ENCODE measurements at places on chromosomes 13 and 19.

DNA sequence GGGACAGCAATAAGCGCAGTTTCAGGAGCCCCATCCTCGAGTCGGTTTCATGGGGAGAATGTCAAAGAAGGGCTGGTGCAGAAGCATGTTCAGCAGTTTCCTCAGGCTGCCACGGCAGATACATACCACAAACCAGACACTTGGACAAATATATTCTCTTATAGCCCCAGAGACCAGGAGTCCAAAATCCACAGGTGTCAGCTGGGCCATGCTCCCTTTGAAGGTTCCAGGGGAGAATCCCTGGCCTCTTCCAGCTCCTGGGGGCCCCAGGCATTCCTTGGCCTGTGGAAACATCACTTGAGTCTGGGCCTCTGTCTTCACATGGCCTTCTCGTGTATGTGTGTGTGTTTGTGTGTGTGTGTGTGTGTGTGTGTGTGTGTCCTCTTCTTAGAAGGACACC lies 164.1 kb downstream of the UQCRFS1 start:
- no peak for DNase-seq

GRCh38 chr19:55673889-55674288 lies 1.1 kb upstream of the EPN1 start:
- no peak for DNase-seq

- DNase-seq = no peak
These were observed 88.2 kb downstream of the STK24 start for GRCh38 chr13:98488736-98489135.

DNA sequence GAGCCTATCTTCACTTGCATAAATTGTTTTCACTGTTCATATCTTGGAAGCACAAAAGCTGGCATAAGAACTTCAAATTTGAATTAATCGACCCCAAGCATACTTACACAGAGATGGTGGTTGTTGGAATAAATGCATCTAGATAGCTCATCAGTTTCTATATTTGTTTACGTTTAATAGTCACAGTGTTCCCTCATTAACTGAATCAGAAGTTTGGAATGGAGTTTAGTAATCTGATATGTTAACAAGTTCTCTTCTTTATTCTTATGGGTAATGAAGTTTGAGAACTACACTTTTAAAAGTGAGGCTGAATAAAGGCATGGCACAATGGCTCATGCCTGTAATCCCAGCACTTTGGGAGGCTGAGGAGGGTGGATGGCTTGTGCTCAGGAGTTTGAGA lies 886.7 kb upstream of the PCDH20 start:
- DNase-seq = no peak

DNA sequence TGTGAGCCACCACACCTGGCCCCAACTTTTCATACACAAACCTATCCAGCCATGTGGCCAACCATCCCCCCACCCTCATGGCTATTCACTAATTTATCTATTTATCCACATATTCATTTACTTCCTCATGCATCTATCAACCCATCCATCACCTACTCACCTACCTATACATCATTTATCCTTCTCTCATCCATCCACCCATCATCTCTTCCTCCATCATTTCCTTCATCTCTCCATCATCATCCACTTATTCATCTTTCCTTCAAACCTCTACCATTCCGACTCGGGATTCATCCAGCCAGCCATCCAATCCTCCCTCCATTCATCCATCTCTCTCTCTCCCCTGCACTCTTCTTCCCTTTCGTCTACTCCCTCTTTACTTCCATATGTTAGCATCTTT lies 54.6 kb downstream of the RYR1 start:
- no peak for DNase-seq

- no peak for DNase-seq
These were observed 315.6 kb downstream of the DLEU7 start for GRCh38 chr13:50527612-50528509.

DNA sequence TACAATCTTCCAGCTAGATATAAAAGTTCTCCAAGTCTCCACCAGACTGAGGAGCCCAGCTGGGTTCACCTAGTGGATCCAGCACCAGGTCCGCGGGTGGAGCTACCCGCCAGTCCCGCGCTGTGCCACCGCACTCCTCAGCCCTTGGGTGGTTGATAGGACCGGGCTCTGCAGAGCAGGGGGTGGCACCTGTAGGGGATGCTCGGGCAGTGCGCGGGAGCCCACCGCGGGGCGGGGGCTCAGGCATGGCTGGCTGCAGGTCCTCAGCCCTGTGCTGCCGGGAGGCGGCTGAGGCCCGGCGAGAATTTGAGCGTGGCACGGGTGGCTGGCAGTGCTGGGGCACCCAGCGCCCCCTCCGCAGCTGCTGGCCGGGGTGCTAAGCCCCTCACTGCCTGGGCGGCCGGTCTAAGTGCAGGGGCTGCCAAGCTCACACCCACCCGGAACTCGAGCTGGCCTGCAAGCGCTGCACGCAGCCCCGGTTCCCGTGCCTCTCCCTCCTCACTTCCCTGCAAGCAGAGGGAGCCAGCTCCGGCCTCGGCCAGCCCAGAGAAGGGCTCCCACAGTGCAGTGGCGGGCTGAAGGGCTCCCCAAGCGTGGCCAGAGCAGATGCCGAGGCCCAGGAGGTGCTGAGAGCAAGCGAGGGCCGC lies 542.8 kb upstream of the PCDH9 start:
- no peak for DNase-seq

GRCh38 chr19:2426611-2427428 lies 566 bp downstream of the TIMM13 start:
- DNase-seq = no peak

DNA sequence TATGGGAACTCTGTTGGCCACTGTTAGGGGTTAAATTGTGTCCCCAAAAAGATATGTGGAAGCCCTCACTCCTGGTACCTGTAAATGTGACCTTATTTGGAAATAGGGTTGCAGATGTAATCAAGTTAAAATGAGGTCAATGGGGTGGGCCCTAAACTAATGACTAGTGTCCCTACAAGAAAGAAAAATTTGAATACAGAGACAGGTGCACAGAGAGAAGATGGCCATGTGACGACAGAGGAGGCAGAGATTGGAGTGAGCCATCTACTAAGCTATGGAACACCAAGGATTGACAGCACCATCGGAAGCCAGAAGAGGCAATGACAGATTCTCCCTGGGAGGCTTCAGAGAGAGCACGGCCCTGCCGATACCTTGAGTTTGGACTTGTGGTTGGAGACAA lies 16.5 kb downstream of the POU2F2 start:
- DNase-seq = no peak

DNA sequence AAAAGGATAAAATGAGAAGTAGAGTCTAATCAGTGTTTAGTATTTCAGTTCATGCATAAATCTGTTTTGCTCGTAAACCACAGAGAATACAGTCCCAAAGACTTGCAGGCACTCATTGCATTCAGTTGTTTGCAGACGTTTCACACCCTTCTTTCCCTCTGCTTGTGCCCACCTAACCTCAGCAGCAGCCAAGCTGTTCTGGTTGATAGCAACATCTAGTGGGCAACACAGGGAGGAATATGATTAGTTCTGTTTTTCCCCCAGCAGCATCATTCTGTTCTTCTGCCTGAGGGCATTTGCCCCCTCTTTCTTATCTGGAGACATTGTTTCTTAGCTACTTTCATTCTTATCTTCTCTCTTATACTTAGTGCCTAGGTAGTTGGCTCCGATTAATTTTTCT lies 135.6 kb downstream of the PAN3 start:
- no peak for DNase-seq

- no peak for DNase-seq
These were observed 670 bp downstream of the BSPH1 start for GRCh38 chr19:47991191-47991808.

- DNase-seq = no peak
These were observed 51.9 kb upstream of the UQCRFS1 start for GRCh38 chr19:29264897-29265296.

GRCh38 chr19:17560205-17560595 lies 4.8 kb downstream of the COLGALT1 start:
- no peak for DNase-seq

GRCh38 chr13:104011505-104012241 lies 945.5 kb upstream of the SLC10A2 start:
- no peak for DNase-seq

Data from suprapubic skin (tissue), 4 donors.